Stimulated activated CD4-positive, alpha-beta T cell treated with anti-CD3 and anti-CD28 coated beads, Interleukin-1b, Interleukin-23, amount 100 ng/mL, for 24 hours (primary cell): ENCODE measurements at places on chromosomes 16 and 17.

DNA sequence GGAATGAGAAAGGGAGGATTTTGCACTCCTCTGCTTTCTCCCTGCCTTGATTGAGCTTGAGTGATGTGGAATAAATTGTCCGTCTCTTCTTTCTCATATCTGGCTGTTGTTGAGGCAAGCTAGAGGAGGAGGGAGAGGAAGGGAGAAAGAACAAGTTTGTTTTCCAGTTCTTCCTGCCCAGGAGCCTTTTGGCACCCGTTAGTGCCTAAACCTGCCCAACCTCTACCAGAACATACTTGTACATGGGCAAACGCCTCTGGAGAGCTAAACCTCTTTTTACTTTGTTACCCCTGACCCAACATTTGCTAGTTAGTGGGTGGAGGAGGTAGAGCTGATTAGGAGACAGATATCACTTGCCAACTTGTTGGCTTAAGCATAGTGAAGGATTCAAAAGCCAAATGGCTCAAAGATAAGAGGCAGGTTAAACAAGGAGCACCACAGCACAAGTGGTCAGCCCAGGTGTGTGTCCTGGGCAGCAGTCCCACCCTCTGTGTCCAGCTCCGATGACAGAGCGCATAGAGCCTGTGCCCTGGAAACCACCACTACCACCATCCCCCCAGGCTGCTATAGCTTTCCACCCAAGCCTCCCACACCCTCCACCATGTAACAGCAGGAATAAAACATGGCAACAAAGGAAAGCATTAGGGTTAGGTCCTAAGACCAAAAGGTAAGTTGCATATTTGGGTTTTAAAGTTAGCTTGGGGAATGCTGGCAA, 6.5 kb downstream of the ODF4 start:
- DNase-seq = no peak

- no peak for DNase-seq
These were observed 32.4 kb downstream of the CCL4 start for GRCh38 chr17:36136036-36136435.

GRCh38 chr16:66594739-66595138, 9.8 kb upstream of the CMTM3 start:
- no peak for DNase-seq

DNA sequence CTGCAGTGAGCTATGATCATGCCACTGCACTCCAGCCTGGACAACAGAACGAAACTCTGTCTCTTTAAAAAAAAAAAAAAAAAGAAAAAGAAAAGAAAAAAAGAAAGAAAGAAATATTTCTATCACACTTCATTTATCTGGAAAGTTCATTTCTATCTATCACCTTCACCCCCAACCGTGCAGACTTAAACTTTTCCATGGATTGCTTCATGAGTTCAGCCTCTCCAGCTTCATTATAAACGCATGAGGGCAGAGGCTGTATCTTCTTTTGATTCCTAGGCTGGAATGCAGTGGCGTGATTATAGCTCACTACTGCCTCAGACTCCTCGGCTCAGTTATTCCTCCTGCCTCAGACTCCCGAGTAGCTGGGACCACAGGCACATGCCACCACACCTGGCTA, 28.2 kb downstream of the MRC2 start:
- DNase-seq = no peak

DNA sequence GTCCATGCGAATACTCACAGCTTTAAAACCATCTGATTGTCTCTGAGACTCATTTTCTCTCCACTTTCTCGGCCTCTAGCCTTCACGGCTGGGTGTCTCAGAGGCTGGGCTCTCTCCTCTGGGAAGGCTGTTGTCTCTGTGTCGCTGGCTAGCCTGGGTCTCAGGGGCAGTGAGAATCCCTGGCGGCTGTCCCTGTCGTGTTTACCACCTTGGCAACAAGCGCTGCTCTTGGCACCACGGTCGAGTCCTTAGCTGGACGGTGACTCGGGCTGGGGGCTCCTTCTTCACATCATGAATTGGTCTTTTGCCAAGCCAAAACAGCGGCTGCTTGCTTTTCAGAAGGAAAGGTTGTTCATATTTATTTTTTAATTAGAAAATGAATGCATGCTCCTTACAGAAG, 81.1 kb downstream of the MSI2 start:
- DNase-seq = no peak

GRCh38 chr17:63645775-63646487, 23.7 kb downstream of the MAP3K3 start:
- no peak for DNase-seq

GRCh38 chr16:57802341-57803133, at the start of gene KIFC3:
KIFC3 (minus strand) TSS chr16:57802491; CDS start chr16:57798243, 4,248 bp downstream.
- DNase-seq = peak; percentile 26

- no peak for DNase-seq
These were observed 6.9 kb upstream of the ACTG1 start for GRCh38 chr17:81519284-81520020.

- no peak for DNase-seq
These were observed 399.8 kb upstream of the SALL1 start for GRCh38 chr16:51550800-51551347.

- no peak for DNase-seq
These were observed 13.8 kb downstream of the CASKIN2 start for GRCh38 chr17:75501378-75502071.

DNA sequence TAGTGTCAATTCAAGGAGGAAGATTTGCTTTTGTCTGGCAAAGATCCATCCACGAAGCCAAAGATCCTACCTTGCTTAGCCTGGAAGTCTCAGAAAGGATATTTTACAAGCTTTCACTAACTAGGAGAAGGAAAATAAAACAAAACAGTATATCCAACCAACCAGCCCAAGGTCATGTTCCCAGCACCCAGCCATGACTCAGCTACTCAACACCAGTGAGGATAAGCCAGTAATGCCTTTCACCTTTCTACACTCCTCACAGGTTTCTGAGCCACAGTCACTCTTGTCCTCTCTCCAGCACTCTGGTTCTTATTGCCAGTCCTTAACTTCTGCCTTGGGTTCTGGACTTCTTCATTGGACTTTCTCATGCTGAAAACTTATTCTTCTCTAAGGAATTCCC, 116.2 kb downstream of the CDH11 start:
- DNase-seq = no peak

- DNase-seq = no peak
These were observed 72.6 kb upstream of the RPL38 start for GRCh38 chr17:74130841-74131240.

GRCh38 chr17:13563866-13564265, 37.9 kb downstream of the HS3ST3A1 start:
- no peak for DNase-seq

DNA sequence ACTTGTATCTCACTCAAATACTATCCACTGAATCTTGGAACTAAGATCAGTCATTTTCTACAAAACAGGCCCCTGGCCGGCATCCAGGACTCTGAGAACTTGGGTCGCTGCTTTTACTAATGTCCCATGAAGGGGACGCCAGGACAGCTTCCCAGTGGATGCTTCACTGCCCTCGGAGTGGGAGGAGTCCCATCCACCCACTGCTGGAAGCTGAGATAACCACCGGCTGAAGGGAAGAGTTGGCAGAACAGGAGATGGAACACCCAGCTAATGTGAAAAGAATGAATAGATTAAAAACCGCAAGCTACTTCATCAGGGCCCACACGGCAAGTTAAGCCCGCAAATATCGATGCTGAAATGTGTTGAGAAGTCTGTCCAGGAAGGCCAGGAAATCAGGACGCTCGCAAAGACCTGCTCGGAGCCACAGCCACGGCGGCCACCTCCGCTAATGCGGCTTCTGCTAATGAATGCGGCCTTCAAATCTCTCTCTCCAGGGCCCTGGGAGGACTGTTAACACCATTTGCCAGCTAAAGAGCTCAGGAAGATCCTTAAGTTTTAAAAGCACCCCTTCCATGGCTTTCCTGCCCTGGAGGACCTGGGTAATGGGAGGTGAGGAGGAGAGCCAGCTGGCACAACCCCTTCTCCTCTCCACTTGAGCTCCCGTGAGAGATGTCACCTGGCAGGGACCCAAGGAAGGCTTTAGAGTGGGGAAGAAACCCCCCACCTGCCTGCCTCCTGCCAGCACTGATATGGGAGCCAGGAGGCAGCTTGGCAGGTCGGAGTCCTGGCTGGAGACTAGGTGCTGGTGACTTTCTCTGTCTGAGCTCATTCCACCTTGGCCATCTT, 226.6 kb upstream of the RPL38 start:
- no peak for DNase-seq

- no peak for DNase-seq
These were observed 35.4 kb downstream of the WNT3 start for GRCh38 chr17:46783031-46783593.

DNA sequence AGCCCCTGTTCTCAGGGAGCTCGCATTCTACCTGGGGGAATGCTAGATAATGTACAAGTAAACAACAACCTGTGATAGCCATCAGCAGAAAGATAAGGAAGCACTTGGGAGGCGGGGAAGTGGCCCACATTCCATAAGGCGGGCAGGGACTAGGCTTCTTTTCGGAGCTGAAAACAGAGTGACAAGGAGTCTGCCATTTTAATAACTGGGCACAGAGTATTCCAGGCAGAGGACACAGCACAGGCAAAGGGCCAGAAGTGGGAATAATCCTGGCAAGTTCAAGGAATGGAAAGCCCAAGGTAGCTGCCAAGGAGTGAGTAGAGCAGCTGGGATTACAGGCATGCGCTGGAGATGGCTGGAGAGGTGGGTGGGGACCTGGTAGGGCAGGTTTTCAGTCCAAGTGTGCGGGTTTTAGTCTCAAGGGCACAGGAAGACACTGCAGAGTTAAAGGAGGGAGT, 24.3 kb downstream of the USP43 start:
- no peak for DNase-seq

- no peak for DNase-seq
These were observed 415 bp upstream of the FOXF1 start for GRCh38 chr16:86509759-86510464.

DNA sequence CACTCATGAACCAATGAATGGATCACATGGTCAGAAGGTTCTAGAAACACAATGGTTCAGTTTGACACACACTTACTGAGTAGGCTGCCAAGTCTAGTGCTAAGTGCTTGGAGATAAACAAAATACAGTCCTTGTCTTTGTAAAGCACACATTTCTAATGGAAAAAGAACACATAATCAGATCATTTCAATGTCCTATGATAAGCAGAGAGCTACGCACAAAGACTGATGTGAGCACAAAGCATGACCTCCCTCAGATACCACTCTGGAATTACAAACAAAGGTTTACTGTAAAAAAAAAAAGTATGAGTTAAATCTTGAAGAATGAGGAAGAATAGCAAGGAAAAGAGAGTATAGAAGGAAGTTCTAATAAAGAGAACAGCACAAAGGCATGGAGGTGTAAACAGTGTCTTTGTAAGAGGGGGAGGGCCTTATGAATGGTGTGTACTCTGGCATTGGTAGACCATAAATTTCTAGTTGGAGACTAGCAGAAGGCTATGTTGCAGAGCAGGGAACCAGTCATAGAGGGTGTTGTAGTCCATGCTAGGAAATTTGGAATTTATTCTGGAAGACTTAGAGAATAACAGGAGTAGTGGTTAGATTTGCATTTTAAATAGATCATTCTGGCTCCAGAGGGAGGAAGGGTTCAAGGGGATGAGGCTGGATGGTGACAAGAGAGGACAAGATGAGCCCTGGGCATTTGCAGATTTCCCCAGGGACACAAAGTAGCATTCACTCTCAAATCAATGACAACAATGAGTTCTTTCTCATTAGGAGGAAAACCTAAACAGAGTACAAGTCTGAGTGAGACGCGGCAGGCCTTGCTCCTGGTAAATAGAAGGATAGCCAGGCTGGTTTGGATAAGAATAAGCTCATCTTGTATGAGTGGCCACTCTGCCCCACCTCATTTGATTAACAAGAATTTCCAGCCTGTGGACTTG, 468.0 kb downstream of the TOX3 start:
- no peak for DNase-seq

GRCh38 chr17:76994237-76994637, 126.0 kb downstream of the MGAT5B start:
- no peak for DNase-seq

DNA sequence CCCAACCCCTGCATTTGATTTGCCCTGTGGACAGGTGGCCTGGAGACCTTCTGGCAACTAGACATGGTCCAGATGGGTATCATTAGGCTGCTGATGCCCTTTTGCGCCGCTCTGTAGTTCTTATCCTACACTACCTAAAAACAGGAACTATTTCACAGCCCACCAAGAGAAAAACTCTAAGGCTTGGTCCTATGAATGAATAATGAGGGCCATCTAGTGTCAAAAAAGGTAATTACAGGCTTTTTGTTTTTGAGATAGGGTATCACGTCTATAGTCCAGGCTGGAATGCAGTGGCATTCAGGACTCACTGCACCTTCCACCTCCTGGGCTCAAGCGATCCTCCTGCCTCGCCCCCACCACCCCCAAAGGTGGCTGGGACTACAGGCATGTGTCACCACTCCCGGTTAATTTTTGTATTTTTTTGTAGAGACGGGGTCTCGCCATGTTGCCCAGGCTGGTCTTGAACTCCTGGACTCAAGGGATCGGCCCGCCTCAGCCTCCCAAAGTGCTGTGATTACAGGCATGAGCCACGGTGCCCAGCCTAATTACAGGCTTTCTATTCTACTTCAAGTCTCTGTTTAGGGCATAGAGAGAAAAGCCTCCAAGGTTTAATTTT, 20.9 kb downstream of the COIL start:
- no peak for DNase-seq

- no peak for DNase-seq
These were observed 113.1 kb downstream of the SNX29 start for GRCh38 chr16:12089492-12090150.

GRCh38 chr17:4463818-4464476, 30.2 kb downstream of the SPNS3 start:
- no peak for DNase-seq

GRCh38 chr17:10635290-10635689, 21.8 kb downstream of the MYH3 start:
- DNase-seq = no peak

- DNase-seq = no peak
These were observed 317.7 kb upstream of the C16orf82 start for GRCh38 chr16:26749072-26749471.

DNA sequence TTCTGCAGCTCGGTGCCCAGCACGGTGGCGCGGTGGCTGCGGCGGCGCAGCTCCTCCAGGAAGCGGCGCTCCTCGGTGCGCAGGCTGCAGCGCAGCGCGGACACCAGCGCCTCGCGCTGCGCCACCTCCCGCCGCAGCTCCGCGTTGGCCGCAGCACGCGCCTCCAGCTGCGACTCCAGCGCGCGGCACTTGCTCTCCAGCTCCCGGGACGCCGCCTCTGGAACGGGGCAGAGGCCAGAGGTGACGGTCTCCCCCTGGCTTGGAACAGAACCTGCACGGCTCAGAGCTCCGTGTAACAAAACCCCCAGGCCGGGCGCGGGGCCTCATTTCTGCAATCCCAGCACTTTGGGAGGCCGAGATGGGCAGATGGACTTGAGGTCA, 13.2 kb upstream of the CLUH start:
- no peak for DNase-seq

DNA sequence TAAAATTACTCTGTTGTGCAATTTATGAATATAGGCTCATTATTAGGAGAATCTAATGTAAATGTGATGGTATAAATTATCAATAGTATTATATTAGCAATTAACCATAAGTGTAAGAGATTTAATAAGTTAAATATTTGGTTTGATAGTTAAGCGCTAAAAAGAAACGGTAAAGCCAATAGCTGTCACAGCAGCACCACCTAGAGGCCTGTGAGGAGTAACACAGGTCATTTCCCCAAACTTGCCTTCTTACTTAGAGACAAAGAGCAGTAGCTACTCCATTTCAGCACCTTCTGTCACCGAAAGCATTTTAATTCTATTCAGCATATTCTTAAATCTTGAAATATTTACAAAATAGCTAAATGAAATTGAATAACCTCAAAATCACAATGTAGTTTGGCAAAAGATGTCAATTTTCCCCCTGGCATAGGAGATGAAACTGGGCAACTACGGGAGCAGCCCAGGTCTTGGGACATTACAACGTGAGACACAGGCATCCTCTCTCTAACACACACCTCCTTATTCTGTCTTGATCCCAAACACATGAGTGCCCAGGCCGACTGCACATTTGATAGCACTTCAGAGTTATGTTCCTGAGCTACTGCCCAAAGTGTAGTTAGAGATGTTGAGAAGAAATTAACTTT, 14.3 kb upstream of the DYNLRB2 start:
- DNase-seq = peak; percentile 30
